Activated naive CD8-positive, alpha-beta T cell treated with anti-CD3 and anti-CD28 coated beads, Interleukin-2, amount 50 U/mL, for 16 hours (primary cell): ENCODE measurements at places on chromosomes 2 and 18.

GRCh38 chr2:70553334-70553583 is 367 bp downstream of the TGFA start:
- no peak for DNase-seq

- no peak for DNase-seq
These were observed 290.3 kb downstream of the CNTNAP5 start for GRCh38 chr2:124315221-124315880.

DNA sequence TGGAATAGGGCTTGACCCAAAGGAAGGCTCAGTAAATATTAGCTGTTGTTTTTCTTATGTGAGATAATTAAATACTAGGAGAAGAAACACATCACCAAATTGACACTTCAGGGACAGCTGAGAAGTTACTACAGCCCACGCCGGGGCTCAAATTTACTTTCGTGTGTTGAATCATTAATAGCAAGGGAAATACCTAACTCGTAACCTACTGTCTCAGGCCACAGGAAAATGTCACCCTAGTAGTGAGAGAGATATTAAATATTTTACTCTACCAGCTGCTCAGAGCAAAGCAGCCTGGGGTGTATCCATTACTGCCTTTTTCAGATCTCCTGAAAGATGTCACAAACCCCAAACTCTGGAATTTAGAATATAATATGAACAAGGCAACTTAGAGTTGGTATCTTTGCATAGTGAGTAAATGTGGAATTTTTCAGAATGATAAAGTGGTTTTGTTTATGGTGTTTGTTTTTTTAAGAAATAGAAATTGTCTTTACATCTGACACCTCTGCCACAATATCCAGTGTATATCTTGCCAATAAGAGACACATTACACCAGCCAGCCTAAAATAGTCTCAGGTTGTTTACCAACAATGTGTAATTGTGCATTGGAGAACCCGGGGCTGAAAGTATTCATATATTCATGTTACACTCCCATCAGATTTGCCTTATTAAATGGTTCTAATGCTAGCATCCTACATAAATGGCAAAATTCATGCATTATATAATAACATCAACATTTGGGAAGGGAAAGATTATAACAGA is 48.4 kb downstream of the ATP8B1 start:
- no peak for DNase-seq

GRCh38 chr2:48114256-48114655 is 208.0 kb upstream of the FBXO11 start:
- DNase-seq = peak; percentile 36

DNA sequence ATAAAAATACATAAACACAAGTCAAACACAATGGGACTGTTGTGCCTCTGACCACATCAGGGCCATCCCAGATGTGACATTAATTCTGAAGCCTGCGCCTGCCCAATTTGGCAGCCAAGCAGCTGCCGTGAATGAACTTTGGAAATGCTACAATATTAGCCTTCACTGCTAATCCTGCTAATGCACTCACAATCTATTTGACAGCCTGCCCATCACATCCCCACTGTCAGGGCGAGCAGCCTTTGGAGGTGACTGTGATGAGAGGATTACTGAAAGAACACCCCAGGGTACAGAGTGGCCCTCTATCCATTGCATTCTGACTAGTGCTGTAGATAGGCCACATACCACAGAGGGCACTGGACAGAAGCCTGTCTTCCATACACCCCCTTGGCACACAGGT is 21.6 kb downstream of the OSR1 start:
- DNase-seq = no peak

DNA sequence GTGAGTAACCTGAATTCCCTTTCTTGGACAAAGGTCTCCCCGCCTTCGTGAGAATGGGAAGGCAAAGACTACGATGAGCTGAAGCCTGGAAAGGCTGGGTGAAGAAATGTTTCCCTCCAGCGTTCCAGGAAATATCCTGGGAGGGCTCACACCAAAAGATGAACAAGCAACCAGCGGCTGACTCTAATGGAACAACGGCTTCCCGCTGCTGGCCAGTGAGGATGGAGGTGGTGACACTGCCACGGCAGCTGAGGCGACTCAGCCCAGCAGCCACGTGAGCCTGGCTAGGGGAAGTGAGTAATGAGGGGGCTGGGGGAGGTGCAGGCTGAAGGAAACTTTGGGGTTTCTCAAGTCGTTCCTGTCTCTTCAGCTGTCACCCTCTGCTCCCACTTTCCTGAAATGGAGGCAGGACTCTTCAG is 105.0 kb upstream of the SMAD7 start:
- DNase-seq = no peak

GRCh38 chr2:226066391-226066790 is 666.9 kb downstream of the NYAP2 start:
- no peak for DNase-seq

DNA sequence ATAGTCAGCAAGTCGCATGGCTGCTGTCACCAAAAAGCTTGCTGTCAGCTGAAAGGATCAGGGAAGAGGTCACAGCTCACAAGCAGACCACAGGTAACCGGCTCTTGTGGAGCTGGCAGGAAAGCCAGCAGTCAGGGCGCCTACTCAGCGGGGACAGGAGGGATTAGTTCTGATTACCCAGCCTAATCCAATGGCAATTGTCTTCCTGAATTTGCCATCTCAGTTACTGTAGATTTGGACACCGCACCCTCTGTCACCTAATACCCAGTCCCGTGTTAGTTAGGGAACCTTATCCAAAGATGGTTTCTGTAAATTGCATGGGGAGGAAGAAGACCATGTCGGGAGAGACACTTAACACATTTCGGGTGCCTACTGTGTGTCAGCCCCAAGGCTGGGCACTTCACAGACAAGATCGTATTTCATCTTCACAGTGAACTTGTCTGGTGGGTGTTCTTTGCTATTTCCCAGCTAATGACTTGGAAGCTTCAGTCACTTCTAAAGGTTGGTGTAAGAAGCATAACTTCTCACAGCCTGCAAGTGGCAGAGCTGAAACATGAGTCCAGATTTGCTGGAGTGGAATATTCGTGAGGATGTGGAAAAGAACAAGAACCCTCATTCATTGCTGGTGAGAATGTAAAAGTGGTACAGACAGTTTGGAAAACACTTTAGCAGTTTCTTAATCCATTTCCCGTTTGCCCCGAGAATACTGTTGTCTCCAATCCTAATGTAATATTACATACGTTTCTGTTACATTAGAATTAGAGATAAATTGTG is 9.9 kb downstream of the ALPK2 start:
- no peak for DNase-seq

DNA sequence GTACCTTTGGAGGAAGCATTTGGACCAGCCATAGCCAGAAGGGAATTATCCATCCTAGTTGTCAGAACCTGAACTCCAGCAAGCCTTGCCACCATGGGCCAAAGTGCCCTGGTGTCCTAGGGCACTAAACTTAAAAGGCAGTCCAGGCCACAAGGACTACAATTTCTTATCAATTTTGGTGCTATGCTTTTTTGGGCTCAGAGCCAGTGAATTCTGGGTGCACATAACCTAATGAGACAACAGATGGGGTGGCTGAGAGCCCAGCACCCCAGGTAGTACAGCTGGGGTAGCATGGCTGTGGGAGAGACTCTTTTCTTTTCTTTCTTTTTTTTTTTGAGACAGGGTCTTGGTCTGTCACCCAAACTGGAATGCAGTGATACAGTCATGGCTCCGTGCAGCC is 14.4 kb upstream of the RANBP2 start:
- DNase-seq = no peak
